ENCODE measurements at places on chromosomes 4 and X. TPM values are rescaled to one million over a fixed set of nuclear protein-coding genes. Genes with fewer than 3 reads are reported as not detected.

- H3K4me3 ChIP-seq, result no peak overlapping the region
- no peak for DNase-seq
- no peaks in the 10 kb centered on the region for H3K27me3 ChIP-seq
- no peaks in the 10 kb centered on the region for H3K4me1 ChIP-seq
- H3K36me3 ChIP-seq, result no peaks in the 10 kb centered on the region
Observed at GRCh38 chrX:68631336-68631735, 16.1 kb upstream of the STARD8 start.

DNA sequence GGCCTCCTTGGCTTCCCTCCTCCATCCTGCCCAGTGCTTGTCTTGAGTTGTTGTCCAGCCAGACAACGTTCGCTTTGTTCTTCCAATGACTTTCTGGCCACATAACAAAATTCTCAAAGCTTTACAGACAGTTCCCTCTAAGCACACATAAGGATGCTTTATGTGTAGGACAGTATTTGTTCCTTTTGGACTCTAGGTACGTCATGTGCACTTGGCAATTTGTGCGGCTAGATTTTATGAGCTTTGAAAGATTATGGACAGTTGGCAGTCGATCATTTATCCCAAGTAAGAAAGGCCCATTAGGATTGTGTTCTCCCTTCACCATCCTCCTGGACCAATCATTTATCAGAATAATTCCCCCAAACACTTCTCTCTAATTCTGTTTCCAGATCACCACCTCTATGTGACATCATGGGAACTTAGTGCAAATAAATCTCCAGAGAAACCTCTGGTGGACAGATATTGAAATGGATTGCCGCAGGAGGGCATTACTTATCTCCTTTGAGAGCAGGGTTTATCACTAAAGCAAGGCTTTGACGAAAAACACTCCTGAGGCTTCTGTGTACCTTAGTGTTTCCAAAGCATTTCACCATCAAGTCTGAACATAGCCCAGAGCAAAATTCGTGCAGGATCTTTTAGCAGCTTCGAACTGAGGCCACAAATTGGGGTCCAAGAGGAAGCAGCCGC lies 77.4 kb upstream of the BMPR1B start:
- H3K27me3 ChIP-seq, result no peaks in the 10 kb centered on the region
- no peaks in the 10 kb centered on the region for H3K36me3 ChIP-seq
- DNase-seq, result no peak
- H3K4me1 ChIP-seq, result no peaks in the 10 kb centered on the region

DNA sequence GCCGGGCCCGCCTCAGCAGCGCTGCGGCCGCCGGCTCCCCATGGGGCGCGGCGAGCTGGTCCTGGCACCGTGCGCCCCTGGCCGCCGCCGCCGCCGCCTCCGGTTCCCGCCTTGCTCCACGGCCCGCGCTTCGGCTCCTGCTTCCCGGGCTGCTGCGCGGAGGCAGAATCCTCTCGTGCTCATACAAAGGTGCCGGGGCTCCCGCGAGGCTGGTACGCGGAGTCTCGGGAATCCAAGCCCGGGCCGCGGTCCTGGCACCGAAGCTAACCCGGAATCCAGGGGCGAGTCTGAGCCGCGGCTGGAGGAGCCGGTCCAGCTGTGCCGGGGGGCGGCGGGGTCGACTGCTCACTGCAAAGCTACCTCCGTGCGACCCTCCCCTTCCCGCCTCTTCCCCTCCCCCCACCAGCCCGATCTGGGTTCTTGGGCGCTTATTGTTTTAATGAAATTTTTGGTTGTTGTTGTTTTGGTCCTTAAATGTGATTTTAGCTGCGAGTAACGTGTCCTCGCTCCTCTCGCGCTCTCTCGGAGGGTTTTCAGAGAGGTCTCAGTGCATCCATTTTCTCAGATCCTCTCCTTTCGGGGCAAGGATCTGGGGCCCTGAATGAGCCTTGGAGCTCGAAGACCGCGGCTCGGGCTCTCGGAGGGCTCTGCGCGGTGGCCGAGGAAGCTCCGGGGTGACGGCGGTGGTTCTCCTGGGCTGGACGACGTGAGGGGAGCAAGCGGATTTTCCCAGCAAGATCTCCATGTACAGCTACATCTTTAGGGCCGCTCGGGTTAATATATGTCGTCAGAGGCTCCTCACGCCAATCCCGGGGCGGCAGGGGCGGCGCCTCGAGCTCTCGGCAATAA lies at the start of gene HAND2:
Gene HAND2, minus strand, starts transcription at position 753 of the 849 bp plus-strand sequence. CDS start 940 bp downstream, outside the sequence.
- no peak within 1 kb of the TSS for H3K27ac ChIP-seq
- peak within 1 kb of the TSS; percentile 69 for H3K4me3 ChIP-seq
- DNase-seq, result peak; percentile 84
- peaks cover 97% of the 10 kb centered on the region for H3K27me3 ChIP-seq
- H3K36me3 ChIP-seq, result no peaks in the 10 kb centered on the region
- no peaks in the 10 kb centered on the region for H3K4me1 ChIP-seq

DNA sequence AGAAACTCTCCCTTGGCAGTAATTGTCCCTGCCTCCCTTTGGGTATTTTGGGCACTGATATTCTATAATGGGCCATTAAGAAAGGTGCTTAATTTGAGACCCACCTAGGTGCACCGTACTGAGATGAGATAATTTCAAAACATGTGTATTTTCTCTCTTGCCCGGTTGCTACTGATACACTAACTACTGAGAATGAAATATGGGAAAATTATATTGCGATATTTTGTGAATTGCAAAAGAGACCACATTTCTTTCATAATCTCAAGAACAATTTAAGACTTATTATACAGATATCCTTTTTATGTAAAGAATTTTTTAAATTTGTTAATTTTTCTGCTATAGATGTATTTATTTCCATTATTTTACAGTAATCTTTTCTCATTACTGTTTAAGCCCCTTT lies 284.9 kb downstream of the ADGRL3 start:
- no peak for DNase-seq
- no peak overlapping the region for H3K27ac ChIP-seq
- no peaks in the 10 kb centered on the region for H3K36me3 ChIP-seq
- no peaks in the 10 kb centered on the region for H3K4me1 ChIP-seq

- H3K27ac ChIP-seq, result peak overlapping the region; percentile 81
- H3K36me3 ChIP-seq, result peaks cover 38% of the 10 kb centered on the region
- H3K4me3 ChIP-seq, result peak overlapping the region; percentile 94
- no peaks in the 10 kb centered on the region for H3K4me1 ChIP-seq
- peak; percentile 50 for DNase-seq
- no peaks in the 10 kb centered on the region for H3K27me3 ChIP-seq
Observed at GRCh38 chrX:133413218-133413925, 1.9 kb downstream of the GPC4 start.

DNA sequence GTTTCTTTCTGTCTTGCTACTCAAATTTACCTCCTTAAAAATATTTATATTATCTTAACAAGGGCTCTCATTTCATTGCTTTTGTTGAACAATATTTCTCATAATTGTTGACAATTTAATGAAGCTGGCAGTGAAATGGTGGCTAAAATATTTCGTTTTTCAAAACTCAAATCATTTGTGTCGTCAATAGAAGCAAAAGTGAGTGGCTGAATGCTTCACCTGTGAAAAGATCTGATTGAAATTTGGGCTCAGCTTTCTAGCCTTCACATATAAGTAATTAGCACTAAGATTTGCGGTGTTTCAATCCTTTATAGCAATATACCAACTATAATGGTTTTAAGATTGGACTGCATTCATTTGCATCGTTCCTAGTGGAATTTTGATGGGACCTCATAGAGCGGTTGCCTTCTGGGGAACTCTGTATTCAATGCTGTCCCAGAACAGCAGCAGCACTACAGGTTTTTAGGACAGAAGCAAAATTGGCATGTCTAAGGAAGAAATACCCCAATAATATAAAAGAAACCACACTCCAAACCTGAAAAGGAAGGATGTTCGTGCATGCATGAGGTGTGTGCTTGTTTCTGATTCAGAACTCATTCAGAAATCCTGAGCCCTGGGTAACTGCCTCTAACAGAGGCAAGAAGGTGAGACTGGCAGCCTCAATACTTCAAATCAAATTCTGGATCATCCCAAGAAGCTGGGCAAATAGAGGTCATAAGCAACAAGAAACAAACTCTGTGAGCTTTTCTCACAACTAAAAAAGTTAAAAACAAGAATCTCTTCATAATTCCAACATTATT lies 2.5 kb downstream of the CXCL1 start:
- H3K4me3 ChIP-seq, result no peak overlapping the region
- no peaks in the 10 kb centered on the region for H3K4me1 ChIP-seq
- H3K27ac ChIP-seq, result no peak overlapping the region
- H3K36me3 ChIP-seq, result no peaks in the 10 kb centered on the region
- no peak for DNase-seq

GRCh38 chr4:38600575-38600974 lies 63.4 kb upstream of the KLF3 start:
- no peaks in the 10 kb centered on the region for H3K36me3 ChIP-seq
- no peaks in the 10 kb centered on the region for H3K27me3 ChIP-seq
- H3K27ac ChIP-seq, result no peak overlapping the region
- H3K4me3 ChIP-seq, result no peak overlapping the region

DNA sequence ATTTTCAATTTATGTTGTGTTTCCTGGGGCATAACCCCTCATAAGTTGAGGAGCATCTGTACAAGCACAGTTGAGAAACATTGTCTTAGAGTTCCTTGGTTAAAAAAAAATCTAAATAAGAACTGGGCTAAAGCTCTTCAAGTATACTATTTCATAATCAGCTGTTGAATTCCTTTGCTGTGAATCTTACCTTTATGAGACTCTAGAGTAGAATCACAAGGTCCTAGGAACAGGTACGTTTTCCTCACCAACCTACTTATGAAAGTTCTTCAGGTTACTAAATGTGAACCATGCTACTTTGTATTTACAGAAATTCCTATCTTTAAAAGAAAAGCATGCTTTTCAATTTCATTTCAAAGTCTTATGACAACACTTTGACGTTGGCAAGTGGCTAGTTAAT lies 20.9 kb upstream of the SOD3 start:
- no peaks in the 10 kb centered on the region for H3K27me3 ChIP-seq
- no peaks in the 10 kb centered on the region for H3K36me3 ChIP-seq
- DNase-seq, result no peak
- peaks cover 6% of the 10 kb centered on the region for H3K4me1 ChIP-seq
- no peak overlapping the region for H3K27ac ChIP-seq

DNA sequence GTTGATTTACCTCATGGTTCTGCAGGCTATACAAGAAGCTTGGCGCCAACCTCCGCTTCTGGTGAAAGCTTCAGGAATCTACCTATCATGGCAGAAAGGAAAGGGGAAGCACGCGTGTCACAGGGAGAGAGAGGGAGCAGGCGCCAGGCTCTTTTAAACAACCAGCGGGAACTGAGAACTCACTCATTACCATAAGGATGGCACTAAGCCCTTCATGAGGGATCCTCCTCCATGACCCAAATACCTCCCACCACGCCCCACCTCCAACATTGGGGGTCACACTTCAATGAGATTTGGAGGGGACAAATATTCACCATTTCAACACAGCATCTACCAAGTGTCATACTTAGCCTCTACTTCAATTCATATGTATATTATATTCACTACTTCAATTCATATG lies 18.8 kb upstream of the TBC1D8B start:
- no peaks in the 10 kb centered on the region for H3K27me3 ChIP-seq
- no peak overlapping the region for H3K27ac ChIP-seq
- DNase-seq, result peak; percentile 66
- no peaks in the 10 kb centered on the region for H3K36me3 ChIP-seq

GRCh38 chr4:113537203-113537602 lies 224.3 kb downstream of the CAMK2D start:
- no peak for DNase-seq
- H3K4me3 ChIP-seq, result no peak overlapping the region

DNA sequence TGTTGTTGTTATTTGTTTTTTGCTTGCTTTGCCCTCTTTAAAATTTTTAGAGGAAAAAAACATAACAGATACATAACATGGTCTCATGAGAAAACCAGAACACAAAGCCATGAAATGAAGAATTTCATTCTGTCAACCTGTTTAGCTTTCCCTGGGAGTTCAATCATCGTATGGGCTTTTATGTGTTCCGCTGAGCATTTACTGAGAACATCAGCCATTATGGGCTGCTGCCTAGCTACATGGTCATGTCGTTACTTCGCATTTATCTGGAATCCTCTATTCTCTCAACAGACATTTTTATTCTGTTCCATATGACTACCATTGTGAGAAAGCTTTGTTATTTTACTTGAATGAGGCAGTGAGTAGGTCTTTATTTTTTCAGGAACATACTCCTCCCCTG lies 51.4 kb downstream of the NDST3 start:
- H3K27me3 ChIP-seq, result no peaks in the 10 kb centered on the region
- no peak overlapping the region for H3K4me3 ChIP-seq
- no peaks in the 10 kb centered on the region for H3K4me1 ChIP-seq
- H3K27ac ChIP-seq, result peak overlapping the region; percentile 54
- no peak for DNase-seq

GRCh38 chrX:20995829-20996228 lies 378.4 kb upstream of the CNKSR2 start:
- no peak for DNase-seq
- no peaks in the 10 kb centered on the region for H3K4me1 ChIP-seq
- H3K36me3 ChIP-seq, result no peaks in the 10 kb centered on the region
- H3K27me3 ChIP-seq, result no peaks in the 10 kb centered on the region
- H3K27ac ChIP-seq, result no peak overlapping the region

GRCh38 chr4:143514497-143514896 lies 995 bp downstream of the SMARCA5 start:
- no peaks in the 10 kb centered on the region for H3K4me1 ChIP-seq
- H3K4me3 ChIP-seq, result peak overlapping the region; percentile 99
- peak overlapping the region; percentile 98 for H3K27ac ChIP-seq
- peaks cover 36% of the 10 kb centered on the region for H3K36me3 ChIP-seq
- DNase-seq, result peak; percentile 80

- no peaks in the 10 kb centered on the region for H3K36me3 ChIP-seq
- no peak overlapping the region for H3K4me3 ChIP-seq
- no peaks in the 10 kb centered on the region for H3K27me3 ChIP-seq
Observed at GRCh38 chr4:170723171-170723570, 633.4 kb upstream of the AADAT start.

DNA sequence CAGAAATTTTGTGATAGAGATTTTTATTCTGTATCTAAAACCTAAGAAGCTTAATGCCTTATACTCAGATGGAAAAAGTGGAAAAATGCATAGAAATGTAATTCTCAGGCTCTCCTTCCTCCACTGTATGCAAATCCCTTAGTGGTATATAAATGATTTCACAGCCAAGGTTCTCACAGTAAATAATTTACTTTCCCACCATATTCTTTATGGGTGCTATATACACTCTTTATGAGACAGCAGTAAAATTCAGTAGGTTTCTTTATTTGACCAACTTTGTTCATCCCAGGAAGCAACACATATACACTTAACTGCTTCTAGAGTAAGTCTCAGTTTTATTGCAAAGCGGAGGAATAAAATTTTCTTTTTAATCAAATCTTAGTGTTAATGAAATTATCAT lies 1399.7 kb downstream of the PCDH7 start:
- H3K27me3 ChIP-seq, result no peaks in the 10 kb centered on the region
- no peaks in the 10 kb centered on the region for H3K36me3 ChIP-seq
- no peak overlapping the region for H3K27ac ChIP-seq
- H3K4me1 ChIP-seq, result no peaks in the 10 kb centered on the region

DNA sequence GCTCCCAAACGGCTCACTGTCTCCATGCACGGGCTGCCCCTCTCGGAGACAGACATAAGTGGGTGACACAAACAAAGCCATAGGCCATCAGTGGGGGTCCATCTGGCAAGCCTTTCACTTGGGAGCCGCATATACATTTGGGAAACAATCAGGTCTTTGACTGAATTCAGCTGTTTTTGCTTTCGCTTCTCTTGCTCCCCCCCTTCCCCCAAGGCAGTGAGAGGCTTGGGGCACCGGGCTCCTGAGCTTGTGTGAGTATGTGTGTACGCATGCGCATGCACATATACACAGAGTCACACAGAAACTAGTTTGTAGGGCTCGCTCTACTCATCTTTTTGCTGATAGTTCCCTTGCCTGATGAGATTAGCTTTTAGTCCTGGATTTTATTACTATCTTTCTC lies 284.4 kb downstream of the AFF2 start:
- no peak overlapping the region for H3K27ac ChIP-seq
- DNase-seq, result peak; percentile 47
- no peaks in the 10 kb centered on the region for H3K27me3 ChIP-seq
- H3K36me3 ChIP-seq, result no peaks in the 10 kb centered on the region
- H3K4me1 ChIP-seq, result no peaks in the 10 kb centered on the region
- no peak overlapping the region for H3K4me3 ChIP-seq

The MAGEE2 gene
- not detected for total RNA-seq

The CD99L2 gene
- 13.3 TPM for total RNA-seq

The NAT8L gene
- 6.4 TPM for total RNA-seq

The UGT2B7 gene
- total RNA-seq, result not detected
